Posterior vena cava (tissue), 2 donors: ENCODE measurements at places on chromosomes 6 and 20. TPM values are rescaled to one million over a fixed set of nuclear protein-coding genes. Genes with fewer than 3 reads are reported as not detected.

Gene SLC32A1
- not detected for total RNA-seq

Gene OLIG3
- not detected for total RNA-seq

GRCh38 chr6:141666187-141666586 lies 466.5 kb upstream of the GJE1 start:
- DNase-seq, result no peak

DNA sequence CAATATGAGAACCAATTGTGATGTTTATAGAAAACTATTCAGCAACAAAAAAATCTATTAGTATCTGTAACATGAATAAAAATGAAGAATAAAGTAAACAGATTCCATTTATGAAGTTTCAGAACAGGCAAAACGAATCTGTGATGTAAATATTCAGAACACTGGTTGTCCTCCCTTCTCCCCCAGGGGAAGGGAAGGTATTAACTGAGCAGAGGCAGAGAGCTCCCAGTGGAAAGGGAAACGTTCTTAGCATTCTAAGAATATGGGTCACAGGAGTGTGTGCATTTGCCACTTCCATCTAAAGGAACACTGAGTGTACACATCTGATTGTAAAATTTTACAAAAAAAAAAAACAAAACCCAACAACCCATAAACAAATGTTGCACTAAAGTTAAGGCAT lies 23.1 kb downstream of the SPAG4 start:
- no peak for DNase-seq

- no peak for DNase-seq
These were observed 141.6 kb downstream of the EYA2 start for GRCh38 chr20:47036091-47036870.

GRCh38 chr6:44431118-44431725 lies 43.7 kb downstream of the CDC5L start:
- no peak for DNase-seq

Gene RBPJL
- not detected for total RNA-seq

DNA sequence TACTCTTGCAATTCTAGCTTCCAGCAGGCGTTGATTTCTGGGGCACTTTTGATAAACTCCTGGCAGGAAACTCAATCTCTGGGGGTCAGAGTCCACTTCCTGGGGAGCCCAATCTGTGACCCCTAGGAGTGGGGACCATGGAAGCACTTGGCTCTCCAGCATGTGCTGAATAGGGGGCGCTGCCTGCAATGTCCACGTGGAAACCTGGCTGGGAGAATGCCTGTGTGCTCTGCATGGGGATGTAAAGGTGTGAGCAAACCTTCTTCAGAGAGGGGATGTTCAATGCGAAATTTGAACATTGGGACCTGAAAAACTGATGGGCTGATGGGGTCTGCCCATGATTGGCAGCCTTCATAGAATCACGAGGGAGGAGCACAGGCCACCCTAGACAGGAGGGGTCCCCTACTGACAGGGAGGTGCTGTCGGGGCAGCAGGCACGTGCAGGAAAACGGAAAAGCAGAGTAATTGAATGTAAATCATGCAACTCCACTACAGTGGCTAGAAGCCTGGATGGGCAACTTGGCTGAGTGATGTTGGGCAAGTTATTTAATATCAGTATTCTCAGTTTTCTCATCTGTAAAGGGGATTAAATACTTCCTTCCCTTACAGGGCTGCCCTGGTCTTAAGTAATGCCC lies 47.8 kb downstream of the CEP43 start:
- no peak for DNase-seq

Gene C20orf141
- not detected for total RNA-seq

DNA sequence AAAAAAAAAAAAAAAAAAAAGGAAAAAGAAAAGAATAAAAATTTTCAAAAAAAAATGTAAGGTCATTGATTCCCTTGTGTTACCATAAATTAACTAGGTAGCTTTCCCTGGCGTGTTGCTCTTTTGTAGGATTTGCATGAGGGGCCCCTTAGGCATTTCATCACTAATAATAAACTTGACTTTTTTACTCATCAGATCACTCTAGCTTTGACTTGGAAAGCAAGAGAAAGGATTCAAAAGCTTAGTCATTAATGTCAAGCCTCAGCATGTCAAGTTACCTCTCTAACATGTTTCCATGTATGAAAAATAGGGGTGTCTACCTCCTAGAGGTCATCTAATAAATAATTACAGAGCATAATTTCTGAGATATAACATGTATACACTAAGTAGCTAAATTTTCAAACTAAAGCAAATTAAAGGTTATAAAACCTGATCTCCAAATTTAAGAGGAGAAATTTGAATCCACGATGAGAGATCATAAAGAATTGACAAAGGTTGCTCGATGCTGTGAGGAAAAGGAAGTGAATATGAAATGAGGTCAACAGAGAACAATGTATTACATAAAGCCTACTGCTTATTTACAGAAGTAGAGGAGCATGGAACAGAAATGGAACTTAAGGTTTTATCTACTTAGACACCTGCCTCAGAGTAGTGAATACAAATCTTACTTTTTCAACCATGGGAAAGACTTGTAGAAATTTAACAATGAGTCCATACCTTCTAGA lies 86.8 kb downstream of the ARHGAP18 start:
- no peak for DNase-seq

DNA sequence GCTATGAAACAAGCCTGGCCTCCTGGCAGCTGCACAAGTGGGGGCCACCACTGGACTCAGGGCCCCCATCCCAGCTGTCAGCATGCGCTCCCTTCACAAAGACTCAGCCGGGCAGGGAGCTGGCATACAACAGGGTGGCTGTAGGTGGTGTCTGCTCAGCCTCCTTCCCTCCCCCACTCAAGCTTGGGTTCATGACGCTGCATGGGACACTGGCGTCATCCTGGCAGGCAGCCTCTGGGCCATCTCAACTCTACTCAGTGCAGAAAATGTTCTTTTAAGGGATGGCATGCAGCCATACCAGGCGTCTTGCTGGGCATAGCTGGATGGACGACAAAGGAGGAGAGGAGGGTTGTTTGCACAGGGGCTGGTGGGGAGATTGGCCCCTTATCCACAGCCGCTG lies 30.5 kb downstream of the SAYSD1 start:
- DNase-seq, result no peak

Gene SRSF3
- 170 TPM for total RNA-seq

DNA sequence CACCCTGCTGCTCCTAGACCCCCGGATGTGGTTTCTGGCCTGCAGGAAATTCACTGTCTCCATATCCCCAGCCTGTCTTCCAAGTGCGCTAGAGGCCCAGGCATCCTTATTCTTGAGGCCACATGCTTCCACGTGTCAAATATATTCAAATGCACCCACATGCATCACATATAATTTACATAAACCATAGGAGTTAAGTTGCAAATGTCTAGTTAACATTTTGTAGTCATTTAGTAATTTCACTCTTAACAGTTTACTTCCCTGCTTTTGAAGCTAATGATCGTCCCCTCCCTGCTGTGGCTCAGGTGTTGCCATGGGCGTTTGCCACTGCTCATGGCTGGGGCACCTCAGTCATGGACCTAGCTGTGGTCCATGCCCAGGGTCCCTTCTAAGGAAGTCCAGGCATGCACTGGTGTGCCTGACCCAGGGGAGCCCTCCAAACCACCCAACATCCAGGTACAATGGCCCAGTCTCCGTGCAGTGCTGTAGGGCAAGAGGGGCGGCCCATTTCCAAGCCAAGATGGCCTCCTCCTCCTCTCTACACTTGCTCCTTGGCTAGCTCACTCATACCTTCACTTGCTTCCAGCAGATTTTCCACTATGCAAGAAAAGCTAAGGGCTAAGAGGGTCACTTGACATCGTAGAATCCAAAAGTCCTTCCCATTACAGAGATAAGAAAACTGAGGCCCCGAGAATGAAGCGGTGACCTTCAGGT lies 42.4 kb downstream of the FGD2 start:
- no peak for DNase-seq

DNA sequence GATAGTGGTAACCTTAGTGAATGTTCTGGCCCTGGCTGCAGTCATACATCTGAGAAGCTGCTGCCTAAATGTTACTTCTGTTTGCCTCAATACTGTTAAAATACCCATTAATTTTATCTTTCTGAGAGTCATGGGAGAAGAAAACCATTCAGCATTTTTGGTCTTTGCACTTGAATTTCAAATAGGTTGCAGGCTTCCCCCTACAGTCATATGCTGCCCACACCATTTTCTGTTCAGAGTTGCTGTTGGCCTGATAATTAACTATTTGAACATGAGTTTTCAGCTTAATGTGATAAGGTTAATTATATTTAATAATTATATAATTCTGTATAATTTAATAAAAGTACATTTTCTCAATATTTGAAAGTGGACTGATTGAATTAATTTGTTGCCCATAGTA lies 325.5 kb upstream of the KCNQ5 start:
- DNase-seq, result no peak

DNA sequence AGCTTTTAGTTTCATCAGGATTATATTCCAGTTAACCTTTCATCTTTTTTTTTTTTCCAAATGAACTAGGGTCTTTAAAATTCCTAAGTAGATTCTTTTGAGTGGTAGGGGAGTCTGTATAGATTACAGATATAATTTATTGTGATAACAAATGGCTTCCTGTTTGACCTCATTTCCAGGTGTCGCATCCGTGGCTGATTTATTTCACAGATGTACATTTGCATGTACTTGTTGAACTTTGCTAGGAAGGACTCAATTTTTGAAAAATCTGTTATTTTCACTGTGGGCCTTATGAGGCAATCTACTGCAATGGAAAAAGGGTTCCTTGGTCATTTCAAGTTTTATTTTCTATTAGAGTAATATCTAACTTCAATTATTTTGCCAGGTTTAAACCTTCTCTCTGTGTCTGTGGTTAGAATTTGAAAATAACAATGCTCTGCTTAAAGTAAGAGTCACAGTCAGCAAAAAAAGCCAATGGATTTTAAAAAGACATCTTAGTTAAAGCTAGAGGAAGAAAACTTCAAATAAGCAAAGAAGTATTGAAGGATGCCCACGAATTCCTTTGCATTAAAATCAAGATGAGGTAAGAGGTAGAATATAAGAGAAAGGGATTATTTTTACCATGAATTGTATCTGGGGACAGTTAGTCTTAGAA lies 57.9 kb downstream of the SAMD5 start:
- DNase-seq, result no peak

Gene SERPINB1
- total RNA-seq, result 44.0 TPM
